ENCODE measurements at places on chromosomes 5 and 9. TPM values are rescaled to one million over a fixed set of nuclear protein-coding genes. Genes with fewer than 3 reads are reported as not detected.

The PPIC gene
- 51.9 TPM for total RNA-seq

DNA sequence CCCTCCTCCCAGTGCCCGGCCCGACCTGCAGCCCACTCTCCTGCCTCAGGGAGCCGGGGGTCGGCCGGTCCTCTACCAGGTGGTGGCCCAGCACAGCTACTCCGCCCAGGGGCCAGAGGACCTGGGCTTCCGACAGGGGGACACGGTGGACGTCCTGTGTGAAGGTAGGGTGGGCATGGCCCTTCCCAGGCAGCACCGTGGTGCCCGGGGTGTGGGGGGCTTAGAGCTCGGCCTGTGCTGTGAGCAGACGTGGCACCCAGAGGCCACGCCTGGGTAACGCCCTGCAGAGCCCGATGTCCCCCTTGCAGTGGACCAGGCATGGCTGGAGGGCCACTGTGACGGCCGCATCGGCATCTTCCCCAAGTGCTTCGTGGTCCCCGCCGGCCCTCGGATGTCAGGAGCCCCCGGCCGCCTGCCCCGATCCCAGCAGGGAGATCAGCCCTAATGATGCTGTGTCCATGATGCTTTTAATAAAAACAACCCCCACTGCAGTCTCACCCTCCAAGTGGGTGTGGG lies 7.2 kb downstream of the ENTPD8 start:
- no peak for DNase-seq

DNA sequence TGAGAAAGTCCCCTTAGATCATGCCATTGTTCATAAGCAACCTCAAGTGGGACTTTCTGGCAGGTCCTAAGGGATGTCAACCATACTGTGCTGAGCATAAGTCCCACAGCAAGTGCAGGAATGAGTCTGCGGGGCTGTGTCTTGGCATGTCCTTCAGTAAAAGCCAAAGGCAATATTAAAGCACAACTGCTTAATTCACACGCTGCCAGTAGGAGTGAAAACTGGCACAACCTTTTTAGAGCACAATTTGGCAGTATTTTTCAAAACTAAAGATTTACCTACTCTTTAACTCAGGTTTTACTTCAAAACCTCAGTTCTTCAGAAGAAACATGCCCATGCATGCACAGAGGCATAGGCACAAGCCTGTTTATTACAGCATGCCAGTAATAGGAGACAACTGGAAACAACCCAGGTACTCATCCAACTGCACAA lies 24.4 kb upstream of the SMAD5 start:
- no peak for DNase-seq

DNA sequence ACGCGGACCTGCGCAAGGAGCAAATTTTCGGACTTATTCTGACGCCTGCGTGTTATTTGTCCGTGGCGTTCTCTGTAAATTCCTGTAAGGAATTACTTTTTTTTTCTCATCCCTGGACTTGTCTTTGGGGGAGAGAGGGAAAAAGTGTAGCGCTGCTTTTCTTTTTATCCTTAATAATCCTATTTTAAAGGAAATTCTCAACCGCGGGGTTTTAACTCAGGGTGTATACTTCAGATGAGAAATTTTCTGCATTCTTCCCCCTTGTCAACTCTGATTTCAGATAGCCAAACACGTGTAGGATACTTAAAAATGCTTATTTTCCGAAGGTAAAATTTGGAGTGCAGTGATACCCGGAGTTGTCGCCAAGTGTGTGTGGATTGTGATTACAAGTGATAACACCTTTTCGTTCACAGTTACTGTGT lies 853 bp downstream of the DCP2 start:
- peak; percentile 14 for DNase-seq

DNA sequence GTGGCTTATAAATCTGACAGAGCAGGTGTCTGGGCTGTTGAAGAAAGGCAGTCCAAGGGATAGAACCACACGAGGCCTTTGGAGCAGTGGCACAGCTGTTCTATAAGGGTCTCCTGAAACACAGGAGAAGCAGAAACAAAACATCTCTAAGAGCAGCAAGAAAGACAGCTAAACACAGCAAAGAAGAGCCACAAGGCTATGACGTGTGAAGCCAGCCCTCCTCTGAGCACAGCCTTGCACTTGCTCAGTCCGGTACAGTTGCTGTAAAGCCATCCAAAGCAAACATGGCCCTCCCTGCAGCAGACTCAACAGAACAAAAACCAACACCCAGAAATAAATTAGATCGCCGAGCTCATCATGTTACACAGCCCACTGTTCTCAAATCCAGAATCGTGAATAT lies 2.6 kb upstream of the GZMK start:
- DNase-seq = no peak

DNA sequence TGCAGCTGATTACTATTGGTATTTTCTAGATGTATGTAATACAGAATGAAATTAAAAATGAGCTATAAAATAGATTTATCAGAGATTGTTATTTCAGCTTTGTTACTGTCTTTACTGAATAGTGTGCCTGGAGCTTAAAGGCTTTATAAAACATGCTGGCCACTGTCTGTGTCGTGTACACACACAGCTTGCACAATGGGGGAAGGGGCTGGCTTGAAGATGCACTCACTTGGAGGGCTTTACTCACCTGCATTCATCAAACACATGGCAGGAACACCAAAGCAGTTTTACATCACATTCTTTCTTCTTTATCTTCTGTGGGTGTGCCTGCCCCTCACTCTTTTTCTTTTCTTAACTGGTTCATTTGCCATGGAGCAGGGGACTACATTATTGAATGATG lies 60.9 kb downstream of the TLE4 start:
- no peak for DNase-seq

DNA sequence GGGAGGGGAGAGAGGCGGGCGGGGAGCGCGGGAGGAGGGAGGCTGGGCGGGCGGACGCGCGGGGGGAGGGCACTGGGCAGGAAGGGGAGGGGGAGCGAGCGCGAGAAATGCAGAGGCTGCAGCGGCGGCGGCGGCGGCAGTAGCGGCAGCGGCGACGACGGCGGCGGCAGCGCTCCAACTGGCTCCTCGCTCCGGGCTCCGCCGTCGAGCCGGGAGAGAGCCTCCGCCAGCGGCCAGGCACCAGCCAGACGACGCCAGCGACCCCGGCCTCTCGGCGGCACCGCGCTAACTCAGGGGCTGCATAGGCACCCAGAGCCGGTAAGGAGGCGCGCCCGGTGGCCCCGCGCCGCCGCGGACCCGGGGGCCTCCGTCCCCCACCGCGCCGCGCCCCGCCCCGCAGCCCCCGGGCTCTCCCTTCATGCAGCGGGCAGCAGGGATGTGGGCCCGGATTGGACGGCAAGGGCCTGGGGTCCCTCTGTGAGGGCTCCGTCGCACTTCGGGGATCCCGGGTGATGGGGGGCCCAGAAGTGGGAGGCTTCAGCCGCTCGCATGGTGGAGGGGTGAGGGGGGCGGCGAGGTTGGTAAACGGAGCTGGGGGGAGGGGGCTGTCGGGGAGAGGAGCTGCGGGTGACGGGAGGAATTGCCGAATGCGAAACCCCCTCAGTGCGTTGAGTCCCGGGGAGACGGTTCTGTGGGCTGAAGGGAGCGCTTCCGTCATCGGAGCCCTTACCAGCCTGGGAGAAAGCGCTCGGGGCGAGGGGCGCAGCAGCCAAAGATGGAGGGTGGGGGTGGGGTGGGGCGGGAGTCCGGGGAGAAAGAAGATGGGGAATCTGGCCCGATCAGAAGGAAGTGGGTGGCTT lies at the start of gene BASP1:
Gene BASP1 (plus strand): TSS at position 139 of the 860 bp plus-strand sequence. CDS start 57,586 bp downstream, outside the sequence.
- DNase-seq = peak; percentile 68

DNA sequence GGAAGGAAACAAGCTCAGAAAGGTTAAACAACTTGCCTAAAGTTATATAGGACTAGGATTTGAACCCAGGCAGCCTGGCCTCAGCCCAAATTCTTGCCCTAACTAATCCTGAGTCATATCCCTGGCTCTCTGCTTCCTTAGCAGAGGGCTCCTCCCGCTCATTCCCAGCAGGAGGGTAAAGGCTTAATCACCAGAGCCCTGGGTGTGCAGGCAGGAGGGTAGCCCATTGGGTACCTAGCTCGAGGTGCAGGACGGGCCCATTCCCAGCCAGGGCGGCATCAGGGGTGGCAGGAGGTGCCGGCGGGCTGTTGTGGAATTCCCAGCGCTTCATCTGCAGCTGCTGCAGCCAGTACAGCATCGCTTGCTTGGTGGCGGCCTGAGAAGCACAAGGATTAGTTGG lies 3.9 kb downstream of the TBC1D2 start:
- DNase-seq = peak; percentile 74

GRCh38 chr5:32551194-32551593 lies 34.2 kb upstream of the SUB1 start:
- no peak for DNase-seq

- DNase-seq = no peak
Measured at GRCh38 chr5:14600846-14601245, 19.3 kb downstream of the OTULINL start.

The QRFP gene
- total RNA-seq = not detected

DNA sequence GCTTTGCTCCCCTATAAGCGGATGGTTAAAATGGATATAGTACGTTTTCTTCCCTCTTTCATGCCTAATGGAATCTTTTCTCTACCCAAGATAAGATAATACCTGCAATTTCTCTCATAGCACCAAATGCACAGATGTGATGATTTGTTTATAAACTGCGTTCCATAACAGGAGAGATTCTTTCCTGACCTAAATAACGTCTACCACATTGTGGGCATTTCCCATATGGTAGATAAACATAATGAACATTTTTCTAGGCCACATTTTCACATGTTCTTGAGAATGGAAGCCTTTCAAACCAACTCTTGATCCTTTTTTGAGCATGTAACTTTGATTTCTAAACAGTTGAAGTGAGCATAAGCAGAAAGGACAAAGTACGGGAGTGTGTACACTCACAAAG lies 448.5 kb downstream of the CSNK1G3 start:
- DNase-seq = no peak

GRCh38 chr5:180193749-180194375 lies 15.1 kb downstream of the RASGEF1C start:
- DNase-seq = no peak

DNA sequence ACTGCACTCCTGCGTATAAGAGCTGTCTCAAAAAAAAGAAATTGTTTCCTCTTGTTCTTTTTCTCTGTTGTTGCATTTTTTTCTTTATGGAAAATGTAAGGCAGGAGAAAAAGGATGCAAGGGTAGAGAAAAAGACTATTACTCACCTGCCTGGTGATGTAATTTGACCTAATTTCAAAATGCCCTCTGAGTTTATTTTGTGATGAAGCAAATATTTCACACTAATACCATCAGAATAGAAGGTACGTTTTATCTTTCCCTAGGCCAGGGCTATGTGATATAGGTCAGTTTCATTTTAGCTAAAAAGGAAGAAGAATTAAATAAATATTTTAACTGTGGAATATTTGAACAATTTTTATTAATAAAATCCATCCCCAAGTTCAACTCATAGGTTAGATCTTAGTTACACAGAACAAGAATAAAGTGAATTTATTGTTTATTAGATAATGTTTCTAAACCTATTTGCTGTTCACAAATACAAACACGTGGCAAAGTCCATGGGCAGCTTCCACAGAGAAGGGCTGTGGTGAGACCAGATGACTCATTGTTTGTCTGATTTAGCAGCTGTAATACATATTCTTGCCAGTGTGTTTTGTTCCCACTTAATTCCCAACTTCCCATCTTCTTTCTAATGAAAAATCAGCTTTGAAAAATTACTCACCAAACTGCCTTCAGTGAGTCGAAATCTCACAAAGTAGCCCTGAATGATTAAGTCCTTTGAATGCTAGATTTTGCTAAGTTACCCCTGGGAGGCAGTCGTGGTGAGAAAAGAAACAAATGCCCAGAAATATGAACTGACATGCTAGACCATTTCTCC lies 52.8 kb upstream of the CCDC112 start:
- peak; percentile 90 for DNase-seq

DNA sequence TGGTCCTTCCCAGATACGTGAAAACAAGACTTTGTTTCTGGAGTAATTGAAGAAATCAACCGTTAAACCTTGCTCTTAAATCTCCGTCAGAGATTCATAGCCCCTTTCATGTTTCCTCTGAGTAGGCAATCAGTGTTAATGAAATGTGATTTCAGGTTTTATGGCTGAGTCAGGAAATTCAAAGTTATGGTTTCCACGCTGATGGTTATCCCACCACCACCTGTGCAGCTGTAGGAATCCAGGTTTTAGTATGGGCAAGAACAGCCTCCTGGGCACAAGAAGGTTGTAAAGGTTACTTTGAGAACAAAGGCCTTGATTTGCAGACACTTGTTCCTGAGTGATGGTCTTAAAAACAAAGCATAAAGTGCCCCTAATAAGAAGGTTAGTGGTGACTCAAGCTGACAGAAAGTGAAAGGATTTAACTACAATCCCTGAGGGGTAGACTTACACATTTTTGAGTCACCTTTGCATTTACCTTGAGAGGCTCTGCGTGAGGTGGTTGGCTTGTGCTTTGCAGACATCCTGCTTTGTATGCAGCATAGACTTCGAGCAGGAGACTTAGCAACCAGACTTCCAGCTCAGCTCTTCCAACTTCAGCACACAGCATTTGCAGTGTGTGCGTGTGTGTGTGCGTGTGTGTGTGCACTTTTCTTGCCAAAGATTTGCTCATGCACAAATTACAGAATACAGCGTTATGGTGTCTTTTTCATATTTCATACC lies 159.6 kb downstream of the TLE4 start:
- no peak for DNase-seq

GRCh38 chr5:173496129-173496882 lies 120.1 kb downstream of the BOD1 start:
- DNase-seq = no peak

The SPINK6 gene
- total RNA-seq = not detected

The COL15A1 gene
- total RNA-seq = 5.6 TPM

GRCh38 chr9:94623253-94623652 lies 16.1 kb downstream of the FBP1 start:
- no peak for DNase-seq
